ENCODE measurements at places on chromosomes 7 and 10. TPM values are rescaled to one million over a fixed set of nuclear protein-coding genes. Genes with fewer than 3 reads are reported as not detected.

DNA sequence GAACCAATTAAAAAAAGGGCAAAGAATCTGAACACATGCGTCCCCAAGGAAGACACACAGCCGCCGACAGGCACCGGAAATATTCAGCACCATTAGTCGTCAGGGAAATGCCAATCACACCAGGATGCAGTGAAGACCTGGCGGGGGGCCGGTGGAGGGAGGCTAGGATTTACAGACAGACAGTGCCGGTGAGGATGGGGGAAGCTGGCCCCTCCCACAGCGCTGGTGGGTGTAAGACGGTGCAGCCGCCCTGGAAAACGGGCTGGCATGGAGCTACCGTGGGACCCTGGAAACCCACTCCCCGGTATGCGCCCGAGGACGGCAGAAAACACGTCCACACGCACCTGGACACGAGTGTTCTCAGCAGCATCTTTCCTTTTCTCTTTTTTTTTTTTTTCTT, 4.8 kb upstream of the ADAP1 start:
- DNase-seq: no peak

- no peak for DNase-seq
Observed at GRCh38 chr10:91296471-91296870, 76.0 kb downstream of the PCGF5 start.

DNA sequence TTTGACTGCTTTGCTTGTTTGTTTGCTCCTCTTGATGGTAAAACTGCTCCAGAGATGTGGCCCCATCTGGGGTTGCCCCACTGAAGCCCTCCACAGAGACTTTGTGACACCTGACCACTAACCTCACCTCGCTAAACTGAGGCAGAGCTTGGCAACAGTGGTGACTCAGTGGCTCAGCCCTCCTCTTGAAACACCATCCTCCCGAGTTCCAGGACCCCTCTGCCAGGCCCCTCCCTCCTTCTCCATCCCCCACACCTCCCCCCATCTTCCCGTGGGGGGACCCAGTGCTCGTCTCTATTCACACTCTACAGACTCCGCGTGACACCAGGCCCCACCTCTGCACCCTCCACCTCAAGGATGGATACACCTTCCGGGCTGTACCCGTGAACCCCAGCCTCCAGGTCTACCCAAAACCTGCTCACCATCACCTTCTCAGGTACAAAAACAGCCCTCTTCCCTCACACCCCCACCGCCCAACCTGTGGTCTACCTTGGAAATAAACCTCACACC, 19.0 kb upstream of the RET start:
- no peak for DNase-seq

GRCh38 chr7:46145412-46145811, 224.3 kb upstream of the IGFBP3 start:
- peak; percentile 29 for DNase-seq

- DNase-seq: no peak
Observed at GRCh38 chr7:11754933-11755332, 77.1 kb downstream of the THSD7A start.

- DNase-seq: no peak
Observed at GRCh38 chr7:127870231-127870907, 160.9 kb downstream of the LRRC4 start.

- DNase-seq: no peak
Observed at GRCh38 chr10:71128311-71128980, 83.9 kb upstream of the UNC5B start.

- DNase-seq: no peak
Observed at GRCh38 chr7:133601617-133602016, 348.7 kb downstream of the EXOC4 start.

- no peak for DNase-seq
Observed at GRCh38 chr7:129875745-129876411, 76.9 kb downstream of the UBE2H start.

GRCh38 chr10:124378881-124379471, 39.7 kb downstream of the OAT start:
- DNase-seq: no peak

DNA sequence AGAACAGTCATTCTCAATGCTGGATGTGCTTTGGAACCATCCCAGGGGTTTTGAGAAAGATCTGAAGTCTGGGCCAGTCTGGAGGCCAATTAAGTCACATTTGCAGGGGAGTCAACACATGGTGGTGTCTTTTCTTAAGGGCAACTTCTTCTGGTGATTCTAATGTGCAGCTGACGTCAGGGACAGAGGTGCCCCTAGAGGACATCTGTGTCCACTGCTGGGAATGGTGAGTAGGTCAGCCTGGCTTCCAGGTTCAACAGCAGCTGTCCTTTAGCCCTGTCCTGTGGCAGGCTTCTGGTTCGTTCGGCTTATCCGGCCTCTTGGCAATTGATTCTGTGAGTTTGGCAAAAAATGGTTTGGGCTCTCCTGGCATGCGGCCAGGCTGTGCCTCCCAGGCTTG, 269.7 kb upstream of the HABP2 start:
- DNase-seq: no peak

DNA sequence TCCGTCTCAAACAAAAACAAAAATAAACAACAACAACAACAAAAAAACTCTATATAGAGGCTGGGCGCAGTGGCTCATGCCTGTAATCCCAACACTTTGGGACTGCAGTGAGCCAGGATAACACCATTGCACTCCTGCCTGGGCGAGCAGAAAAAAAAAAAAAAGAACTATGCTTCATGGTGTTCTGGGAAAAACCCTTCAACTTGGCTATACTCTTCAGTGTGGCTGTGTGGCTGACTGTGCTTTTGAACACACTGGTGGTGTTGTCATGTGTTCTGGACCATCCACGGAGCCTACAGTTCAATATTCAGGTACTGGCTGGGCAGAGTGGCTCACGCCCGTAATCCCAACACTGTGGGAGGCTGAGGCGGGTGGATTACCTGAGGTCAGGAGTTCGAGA, 26.5 kb downstream of the SNX8 start:
- no peak for DNase-seq

ARHGAP12 gene
- 22.7 TPM for polyA plus RNA-seq

RSU1 gene
- 72.4 TPM for polyA plus RNA-seq

CARD11 gene
- polyA plus RNA-seq: 0.48 TPM
